ENCODE measurements at places on chromosomes 16 and 17.
A peak's percentile ranks its signal among the peaks of the same experiment; 100 is the strongest.

GRCh38 chr16:67915831-67916723, 15.6 kb downstream of the CTRL start:
- DNase-seq, result no peak

DNA sequence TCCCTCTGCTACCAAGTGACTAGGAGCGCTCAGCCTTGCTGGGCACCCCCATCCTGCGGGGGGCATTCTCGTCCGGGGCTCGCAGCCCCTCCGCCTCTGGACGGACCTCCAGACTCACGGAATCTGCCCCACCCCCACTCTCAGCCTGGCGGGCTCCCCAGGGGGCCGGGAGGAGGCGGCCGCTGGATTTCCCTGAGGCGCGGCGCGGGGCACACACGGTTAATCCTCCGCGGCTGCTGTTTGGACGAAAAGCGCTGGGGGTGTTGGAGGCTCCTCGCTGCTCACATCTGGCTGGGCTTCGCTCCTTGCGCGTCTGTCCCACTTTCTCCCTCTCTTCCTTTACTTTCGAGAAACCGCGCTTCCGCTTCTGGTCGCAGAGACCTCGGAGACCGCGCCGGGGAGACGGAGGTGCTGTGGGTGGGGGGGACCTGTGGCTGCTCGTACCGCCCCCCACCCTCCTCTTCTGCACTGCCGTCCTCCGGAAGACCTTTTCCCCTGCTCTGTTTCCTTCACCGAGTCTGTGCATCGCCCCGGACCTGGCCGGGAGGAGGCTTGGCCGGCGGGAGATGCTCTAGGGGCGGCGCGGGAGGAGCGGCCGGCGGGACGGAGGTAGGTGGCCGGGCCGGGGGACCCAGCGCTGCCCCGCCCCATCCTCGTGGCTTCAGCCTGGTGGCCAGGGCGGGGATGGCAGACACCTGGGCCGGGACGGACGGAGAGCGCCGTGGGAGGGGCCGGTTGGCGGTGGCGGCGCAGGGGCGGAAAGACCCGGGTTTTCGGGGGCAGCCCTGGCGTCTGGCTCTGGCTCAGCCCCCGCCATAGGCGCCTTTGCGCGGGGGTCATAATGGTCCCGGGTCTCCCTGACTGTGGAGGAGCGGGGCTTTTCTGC, at the start of gene C1QTNF1:
Gene C1QTNF1, plus strand, starts transcription at position 284 of the 886 bp plus-strand sequence. CDS start 19,800 bp downstream, outside the sequence.
- peak; percentile 77 for DNase-seq

DNA sequence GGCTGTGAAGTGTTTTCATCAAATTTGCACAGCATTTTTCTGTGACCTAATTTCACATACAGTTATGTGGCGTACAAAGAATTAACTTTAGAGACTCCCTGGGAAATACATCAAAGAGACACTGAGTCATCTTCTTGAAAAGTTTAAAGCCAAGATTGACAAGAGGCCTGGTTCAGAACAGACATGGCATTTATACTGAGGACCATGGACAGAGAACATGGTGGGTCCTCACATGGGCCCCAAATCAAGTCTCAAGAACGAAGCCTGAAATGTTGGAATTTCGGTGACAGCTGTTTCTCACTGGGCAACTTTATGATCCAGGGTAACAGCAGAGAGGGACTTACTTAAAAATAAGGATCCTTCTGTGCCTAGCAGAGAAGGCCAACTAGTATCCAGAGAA, 311.5 kb upstream of the KCNJ16 start:
- DNase-seq, result no peak

DNA sequence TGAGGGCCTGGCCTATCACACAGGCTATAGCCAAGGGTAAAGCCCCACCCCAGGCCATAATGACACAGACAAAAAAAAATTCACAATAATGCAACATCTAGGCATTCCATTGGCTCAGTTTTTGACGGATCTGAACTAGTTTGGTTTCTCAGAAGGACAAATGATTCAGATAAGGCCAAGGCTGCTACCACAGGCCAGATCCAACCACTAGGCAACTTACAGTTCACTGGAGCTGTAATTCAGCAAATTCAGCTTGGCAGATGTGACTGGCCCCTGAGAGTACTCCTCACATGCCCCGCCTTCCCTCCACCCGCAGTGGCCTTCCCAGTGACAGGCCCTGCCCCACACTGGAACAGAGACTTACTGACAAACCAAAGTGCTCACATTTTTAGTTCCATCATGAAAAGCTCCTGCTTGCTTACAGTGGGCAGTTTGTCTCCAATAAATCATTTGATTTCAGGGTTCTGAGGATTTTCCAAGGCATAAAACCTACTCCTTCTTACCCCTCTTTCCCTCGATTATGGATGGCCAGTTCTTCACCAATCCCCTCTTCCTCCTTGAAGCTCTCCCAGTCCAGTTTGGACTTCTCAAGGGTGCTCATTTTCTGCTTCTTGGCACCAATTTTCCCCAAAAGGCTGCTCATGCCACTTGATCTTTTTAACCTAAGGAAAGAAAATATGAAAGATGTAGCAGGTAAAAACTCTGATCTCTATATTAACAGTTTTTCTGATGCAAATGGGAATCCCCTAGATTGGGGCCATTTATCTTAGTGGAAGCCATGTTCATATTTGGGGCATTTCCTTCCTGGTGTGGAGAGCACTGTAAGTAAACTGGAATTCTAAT, 53.3 kb upstream of the BCAR1 start:
- DNase-seq, result peak; percentile 70

GRCh38 chr17:5330981-5331380, 48.9 kb downstream of the RABEP1 start:
- DNase-seq, result no peak

GRCh38 chr17:14790521-14790920, 474.6 kb downstream of the PMP22 start:
- no peak for DNase-seq

GRCh38 chr16:77943801-77944200, 78.5 kb upstream of the CLEC3A start:
- DNase-seq, result no peak

Measured in psoas muscle (tissue), 8 donors.